ENCODE measurements at places on chromosomes 16 and 17. TPM values are rescaled to one million over a fixed set of nuclear protein-coding genes. Genes with fewer than 3 reads are reported as not detected.
A peak's percentile ranks its signal among the peaks of the same experiment; 100 is the strongest.

GRCh38 chr16:381012-381788 is 578 bp downstream of the PGAP6 start:
- peak; percentile 53 for DNase-seq

GRCh38 chr17:31249835-31250141 is 47.3 kb downstream of the OMG start:
- no peak for DNase-seq

- DNase-seq, result no peak
Measured at GRCh38 chr16:78842950-78843349, 743.5 kb downstream of the WWOX start.

DNA sequence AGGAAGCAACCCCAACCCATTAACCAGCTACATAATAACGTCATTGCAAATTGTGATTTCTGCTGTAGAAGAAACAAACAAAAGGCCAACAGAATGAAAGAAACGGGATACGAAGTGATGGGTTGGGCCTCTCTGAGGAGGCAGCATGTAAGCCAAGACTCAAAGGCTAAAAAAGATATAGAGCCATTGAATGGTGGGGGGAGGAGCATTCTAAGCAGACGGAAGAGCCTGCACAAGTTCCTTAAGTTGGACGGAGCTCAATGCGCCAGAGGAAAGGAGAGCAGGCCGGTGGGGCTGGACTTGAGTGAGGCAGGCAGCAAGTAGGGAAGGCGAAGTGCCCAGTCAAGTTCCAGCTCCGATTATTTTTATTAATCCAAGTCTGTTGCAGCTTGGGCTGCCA is 160.3 kb downstream of the SHISA9 start:
- no peak for DNase-seq

The ITGAL gene
- total RNA-seq, result 222 TPM

- no peak for DNase-seq
Measured at GRCh38 chr17:55778389-55779118, 27.7 kb downstream of the PCTP start.

GRCh38 chr16:28858421-28858820 is 5.2 kb upstream of the SH2B1 start:
- no peak for DNase-seq

DNA sequence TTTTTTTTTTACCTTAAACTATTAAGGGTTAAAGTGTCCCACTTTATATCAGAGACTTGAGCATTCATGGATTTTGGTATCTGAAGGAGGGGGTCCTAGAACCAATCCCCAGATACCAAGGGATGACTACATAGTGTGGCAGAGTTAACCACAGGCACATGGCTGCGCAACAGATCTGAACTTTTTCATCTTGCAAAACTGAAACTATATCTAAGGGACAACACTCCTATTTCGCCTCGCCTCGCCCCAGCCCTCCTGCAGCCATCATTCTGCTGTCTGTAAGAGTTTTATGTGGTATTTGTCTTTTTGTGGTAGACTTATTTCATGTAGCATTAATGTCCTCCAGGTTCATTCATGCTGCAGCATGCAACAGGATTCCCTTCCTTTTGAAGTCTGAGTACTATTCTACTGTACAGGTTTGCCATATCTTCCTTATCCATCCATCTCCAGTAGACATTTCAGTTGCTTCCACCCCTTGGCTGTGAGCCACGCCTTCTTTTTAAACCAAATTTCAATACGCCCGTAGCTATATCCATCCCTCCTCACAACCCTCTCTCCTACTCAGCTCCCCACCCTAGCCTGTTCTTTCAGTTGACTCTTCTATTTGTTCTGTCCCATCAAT is 53.2 kb downstream of the AMFR start:
- peak; percentile 30 for DNase-seq

The EPOP gene
- total RNA-seq, result 31.8 TPM

DNA sequence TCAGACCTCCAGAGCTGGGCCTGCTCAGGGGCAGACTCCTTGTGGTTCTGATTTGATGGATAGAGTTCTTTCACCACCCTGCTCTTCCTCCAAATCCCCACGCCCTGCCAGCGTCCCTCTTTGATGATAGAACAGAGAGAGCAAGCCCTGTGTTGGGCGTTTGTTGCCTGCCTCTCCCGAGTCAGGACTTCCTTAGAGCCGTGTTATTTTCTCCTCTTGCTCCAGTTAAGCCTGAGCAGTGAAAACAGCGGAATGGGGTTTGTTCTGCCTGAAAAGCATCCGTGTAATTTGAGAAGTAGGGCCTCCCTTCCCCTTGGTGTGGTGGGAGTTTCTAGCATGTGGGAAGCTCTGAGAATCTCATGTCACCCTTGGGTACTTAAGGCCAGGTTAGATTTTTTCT is 22.1 kb downstream of the TMEM94 start:
- DNase-seq, result no peak

GRCh38 chr17:8079291-8080207 is 8.0 kb downstream of the ALOX12B start:
- DNase-seq, result peak; percentile 92

The KLHL10 gene
- 0.19 TPM for total RNA-seq

The ITGB4 gene
- 0.62 TPM for total RNA-seq

DNA sequence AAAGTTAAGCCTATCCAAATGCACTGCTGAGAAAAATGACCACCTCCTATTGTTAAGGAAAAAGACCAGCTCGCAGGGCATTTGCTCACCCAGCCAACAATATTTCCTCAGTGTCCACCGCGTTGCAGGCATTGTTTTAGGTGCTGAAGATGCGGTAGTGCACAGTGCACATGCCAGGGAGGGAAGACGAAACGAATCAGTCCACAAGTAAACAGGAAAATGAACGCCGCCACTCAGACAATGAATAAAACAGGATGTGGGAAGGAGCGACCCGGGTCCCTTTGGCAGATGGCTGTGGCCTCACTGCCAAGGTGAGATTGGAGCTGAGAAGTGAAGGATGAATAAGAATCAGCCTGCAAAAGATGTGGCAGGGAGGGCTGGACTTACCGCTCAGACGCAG is 249.2 kb downstream of the FOXL1 start:
- no peak for DNase-seq

GRCh38 chr16:19282101-19282500 is 3.4 kb upstream of the CLEC19A start:
- DNase-seq, result no peak

DNA sequence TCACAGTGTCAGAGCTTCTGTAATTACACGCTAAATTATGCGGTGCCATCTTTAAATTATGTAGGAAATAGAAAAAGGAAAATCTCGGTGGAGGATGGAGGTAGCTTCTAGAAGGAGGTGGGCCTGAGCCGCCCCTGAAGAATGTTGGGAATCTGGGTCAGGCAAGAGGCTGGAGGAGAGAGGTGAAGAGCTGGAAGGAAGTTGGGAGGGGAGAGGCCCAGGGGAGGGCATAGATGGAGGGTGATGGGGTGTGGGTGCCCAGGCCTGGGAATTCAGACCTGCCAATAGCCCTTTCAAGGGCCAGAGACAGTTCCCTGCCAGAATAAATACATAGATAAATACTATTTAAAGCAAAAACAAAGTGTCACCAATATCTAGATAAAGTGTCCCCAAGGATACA is 415.0 kb upstream of the HSBP1 start:
- DNase-seq, result no peak

DNA sequence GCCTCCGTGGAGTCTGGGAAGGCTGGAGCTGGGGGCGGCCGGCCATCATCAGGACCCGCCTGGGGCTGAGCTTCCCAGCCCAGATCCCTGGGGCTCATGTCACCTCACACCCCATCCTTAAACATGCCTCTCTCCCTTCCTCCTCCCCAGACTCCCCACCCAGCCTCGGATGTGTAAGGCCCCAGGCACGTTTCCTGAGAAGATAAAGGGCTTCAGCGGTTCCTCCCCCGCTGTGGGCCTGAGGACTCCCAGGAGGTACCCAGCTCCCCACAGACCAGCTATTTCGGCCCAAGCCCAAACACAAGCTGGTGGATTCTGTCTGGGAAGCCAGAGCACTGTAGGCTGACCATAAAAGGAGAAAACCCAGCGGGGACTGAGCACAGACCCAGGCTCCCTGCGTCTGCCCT is 49.2 kb downstream of the MYH11 start:
- no peak for DNase-seq

DNA sequence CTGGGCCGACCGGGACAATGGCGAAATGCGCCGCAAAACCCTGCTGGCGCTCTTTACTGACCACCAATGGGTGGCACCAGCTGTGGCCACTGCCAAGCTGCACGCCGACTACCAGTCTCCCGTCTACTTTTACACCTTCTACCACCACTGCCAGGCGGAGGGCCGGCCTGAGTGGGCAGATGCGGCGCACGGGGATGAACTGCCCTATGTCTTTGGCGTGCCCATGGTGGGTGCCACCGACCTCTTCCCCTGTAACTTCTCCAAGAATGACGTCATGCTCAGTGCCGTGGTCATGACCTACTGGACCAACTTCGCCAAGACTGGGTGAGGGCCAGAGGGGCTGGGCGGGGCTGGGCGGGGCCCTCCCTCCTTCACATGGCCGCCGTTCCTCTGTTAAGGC is 4.3 kb upstream of the SPEM1 start:
- no peak for DNase-seq

The LGALS9B gene
- not detected for total RNA-seq

GRCh38 chr17:27511168-27511883 is 55.1 kb downstream of the KSR1 start:
- no peak for DNase-seq

DNA sequence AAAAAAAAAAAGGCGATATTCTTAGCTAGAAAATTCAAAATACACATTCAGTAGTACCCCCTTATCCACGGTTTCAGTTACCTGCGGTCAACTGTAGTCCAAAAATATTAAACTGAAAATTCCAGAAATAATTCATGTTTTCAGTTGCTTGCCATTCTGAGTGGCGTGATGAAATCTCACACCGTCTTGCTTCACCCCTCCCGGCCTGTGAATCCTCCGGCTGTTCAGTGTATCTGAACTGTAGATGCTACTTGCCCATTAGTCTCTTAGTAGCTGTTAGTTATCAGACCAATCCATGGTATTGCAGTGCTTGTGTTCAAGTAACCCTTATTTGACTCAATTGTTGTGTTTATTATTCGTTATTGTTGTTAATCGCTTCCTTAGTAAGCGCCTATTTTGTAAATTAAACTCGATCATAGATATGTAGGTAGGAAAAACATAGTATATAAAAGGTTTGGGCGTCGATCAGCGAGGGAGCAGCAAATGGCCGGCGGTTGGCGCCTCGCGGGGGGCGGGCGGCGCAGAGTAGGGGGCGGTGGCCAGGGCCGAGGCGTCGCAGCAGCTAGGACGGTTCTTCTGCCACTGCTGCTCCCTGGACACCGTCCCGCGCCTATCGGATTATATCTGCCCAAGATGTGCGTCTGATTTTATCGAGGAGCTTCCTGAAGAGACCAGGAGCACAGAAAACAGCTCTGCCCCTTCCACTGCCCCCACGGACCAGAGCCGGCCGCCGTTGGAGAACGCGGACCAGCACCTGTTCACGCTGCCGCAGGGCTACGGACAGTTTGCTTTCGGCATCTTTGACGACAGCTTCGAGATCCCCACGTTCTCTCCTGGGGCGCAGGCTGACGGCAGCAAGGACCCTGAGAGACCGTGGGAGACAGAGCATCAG is 39.8 kb upstream of the AKAP1 start:
- DNase-seq, result no peak

- DNase-seq, result peak; percentile 12
Measured at GRCh38 chr17:34633351-34633750, 54.0 kb downstream of the TMEM132E start.

The TMED6 gene
- total RNA-seq, result 1.2 TPM

The AIPL1 gene
- not detected for total RNA-seq

- no peak for DNase-seq
Measured at GRCh38 chr16:3838600-3839401, 41.7 kb downstream of the CREBBP start.

DNA sequence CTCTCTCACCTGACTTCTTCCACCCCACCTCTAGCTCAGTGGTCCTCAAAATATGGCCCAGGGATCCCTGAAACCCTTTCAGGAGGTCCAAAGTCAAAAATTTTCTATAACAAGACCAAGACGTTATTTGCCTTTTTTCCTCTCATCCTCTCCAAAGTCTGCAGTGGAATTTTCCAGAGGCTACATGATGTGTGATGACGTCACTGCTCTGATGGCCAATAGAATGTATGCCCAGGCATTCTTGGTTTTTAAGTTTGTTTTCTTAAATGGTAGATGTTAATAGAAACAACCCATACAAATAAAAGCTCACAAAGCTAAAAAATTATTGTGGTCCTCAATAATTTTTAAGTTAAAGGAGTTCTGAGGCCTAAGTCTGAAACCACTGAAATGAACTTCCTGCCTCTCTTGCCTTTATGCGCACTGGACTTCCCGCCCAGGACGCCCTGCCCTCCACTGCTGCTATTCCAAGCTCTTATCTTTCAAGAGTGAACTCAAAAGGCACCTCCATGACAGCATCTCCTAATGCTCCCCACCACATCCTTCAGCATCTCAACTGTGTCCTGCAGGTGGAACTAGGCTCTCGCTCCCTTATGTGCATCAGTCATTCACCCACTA is 13.5 kb downstream of the UBE2O start:
- DNase-seq, result no peak

DNA sequence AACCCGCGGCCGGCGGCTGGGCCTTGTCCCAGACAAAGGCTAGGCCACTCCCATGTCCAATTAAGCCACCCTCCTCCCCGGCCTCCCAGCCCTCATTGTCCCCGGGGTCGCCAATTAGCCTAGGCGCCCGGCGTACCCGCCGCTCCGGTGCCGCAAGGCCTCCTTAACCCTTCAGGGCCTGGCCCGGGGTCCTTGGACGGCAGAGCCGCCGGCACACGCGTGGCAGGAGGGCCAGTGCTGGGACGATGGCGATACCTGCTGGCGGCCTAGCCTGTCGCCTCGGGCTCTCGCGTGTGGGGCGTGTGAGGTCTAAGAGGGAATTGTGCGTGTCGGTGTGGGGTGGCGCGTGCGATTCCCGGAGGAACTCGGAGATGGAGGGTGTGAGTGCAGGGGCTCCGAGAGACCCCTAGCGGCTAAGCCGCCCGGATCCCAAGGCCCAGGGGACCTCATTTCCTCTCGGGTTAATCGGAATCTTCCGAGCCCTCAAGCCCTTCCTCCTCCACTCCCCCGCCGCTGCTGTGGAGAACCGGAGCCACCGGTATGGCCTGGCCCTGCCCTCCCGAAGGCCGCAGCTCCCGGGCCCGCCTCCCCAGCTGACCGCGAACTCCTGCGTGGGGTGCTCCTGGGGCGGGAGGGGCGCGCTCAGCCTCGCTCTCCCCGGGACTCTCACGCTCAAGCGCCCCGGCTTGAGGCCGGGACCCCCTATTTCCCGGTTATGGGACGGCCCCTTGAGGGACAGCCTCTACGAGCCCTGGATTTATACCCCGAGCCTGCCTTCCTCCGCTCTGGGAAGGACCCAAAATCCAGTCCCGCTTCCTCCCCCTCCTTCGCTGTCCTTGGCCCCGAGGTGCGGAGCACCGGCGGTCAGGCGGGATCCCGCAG is 11.9 kb downstream of the TBX2 start:
- peak; percentile 46 for DNase-seq

The SSH2 gene
- total RNA-seq, result 32.6 TPM

The OTOP2 gene
- total RNA-seq, result not detected

DNA sequence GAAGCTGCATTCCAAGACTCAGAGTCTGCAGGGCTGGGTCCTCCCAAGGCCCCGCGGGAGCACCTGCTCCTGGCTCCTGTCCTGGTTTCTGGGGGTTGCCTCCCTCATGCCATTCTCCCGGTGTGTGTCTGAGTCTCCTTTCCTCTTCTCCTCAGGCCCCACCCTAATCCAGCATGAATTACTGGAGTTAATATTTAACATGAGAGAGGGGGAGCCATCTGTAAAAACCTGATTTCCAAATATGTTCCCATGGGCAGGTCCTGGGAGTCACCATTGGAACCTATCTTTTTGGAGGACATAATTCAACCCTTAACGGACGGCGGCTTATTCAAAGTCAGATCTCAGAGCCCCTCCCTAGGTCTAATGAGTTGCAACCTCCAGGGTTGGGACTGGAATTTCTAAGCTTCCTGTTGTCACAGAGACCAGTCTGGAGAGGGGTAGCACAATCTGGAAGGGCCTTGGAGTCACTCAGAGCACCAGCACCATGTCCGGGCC is 5.4 kb downstream of the C17orf99 start:
- DNase-seq, result no peak

The GDE1 gene
- total RNA-seq, result 18.1 TPM

Data from activated CD4-positive, alpha-beta T cell treated with anti-CD3 and anti-CD28 coated beads for 36 hours (primary cell).